ENCODE measurements at places on chromosomes 5 and 9. TPM values are rescaled to one million over a fixed set of nuclear protein-coding genes. Genes with fewer than 3 reads are reported as not detected.

Gene SLC23A1
- not detected for total RNA-seq

Gene TEX48
- not detected for total RNA-seq

Gene PCDHA9
- not detected for total RNA-seq

Gene ADAMTSL2
- 0.34 TPM for total RNA-seq

Gene TSSK1B
- total RNA-seq = not detected

Gene AQP3
- 2.1 TPM for total RNA-seq

Gene PHYHD1
- total RNA-seq = 82.3 TPM

Gene CAVIN4
- total RNA-seq = 0.49 TPM

Gene LAMC3
- total RNA-seq = 2.4 TPM

Gene WWC1
- 0.34 TPM for total RNA-seq

Gene S100Z
- not detected for total RNA-seq

Gene SLC35D2
- 16.5 TPM for total RNA-seq

Data from subcutaneous adipose tissue (tissue), 4 donors.